Right atrium auricular region (tissue), 2 donors: ENCODE measurements at places on chromosomes 1 and 21. TPM values are rescaled to one million over a fixed set of nuclear protein-coding genes. Genes with fewer than 3 reads are reported as not detected.

DNA sequence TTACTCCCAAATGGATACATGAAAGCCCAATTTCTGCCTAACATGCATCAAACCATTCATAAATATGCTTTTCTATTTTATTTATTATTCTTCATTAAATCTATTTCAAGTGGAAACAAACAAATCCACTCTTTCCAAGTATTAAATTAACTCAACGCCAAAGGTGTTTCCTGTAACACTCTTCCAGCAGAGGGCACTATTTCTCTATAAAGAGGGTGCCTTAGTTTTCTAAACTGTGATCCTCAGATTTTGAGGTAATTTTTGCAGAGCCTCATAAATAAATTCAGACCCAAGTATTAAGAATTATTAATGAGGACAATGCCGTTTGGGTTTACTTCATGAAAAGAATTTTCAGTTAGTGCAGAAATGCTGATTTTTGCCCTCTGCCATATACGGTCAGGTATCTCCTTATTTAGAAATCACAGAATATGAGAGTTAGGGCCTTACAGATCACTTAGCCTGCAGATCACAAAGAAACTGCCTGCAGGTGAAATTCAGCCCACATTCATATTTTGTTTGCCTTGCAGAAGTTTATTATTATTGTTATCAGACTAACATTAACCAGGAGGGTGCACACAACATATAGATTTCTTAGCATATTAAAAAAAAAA is 40.1 kb upstream of the MYSM1 start:
- no peak for DNase-seq

GRCh38 chr1:193060938-193061337 is 1.5 kb downstream of the RO60 start:
- DNase-seq, result no peak

The OR2T29 gene
- total RNA-seq, result not detected

GRCh38 chr21:34811368-34811767 is 142.6 kb downstream of the CLIC6 start:
- DNase-seq, result no peak

GRCh38 chr1:175338387-175339135 is 146.0 kb upstream of the KIAA0040 start:
- no peak for DNase-seq

- no peak for DNase-seq
Observed at GRCh38 chr1:154607106-154607608, 829 bp downstream of the ADAR start.
